NCI-H1417 (cell line): ENCODE measurements at places on chromosomes 3 and 15.
A peak's percentile ranks its signal among the peaks of the same experiment; 100 is the strongest.

- no peak for DNase-seq
These were observed 369.0 kb downstream of the ULK4 start for GRCh38 chr3:41592753-41593510.

GRCh38 chr3:190361791-190362190 is 26.2 kb upstream of the CLDN16 start:
- peak; percentile 8 for DNase-seq

GRCh38 chr15:57406062-57406772 is 29.9 kb downstream of the CGNL1 start:
- no peak for DNase-seq

DNA sequence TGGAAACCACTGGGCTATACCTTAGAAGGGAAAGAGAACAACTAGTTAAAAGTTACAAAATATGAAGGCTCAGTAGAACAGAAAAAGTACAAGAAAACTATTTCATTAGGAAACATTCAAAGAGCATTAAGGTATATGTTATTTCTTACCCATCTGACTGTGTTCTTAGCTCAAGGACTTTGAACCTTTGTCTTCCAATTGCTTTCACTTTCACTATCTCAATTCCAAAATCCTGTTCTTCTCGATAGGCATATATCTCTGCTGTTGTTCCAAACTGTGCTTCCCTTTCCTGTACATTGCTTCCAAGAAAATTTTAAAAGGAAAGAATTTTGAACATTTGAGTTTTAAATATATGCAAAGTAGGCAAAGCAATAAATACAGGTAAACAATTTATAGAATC is 6.9 kb downstream of the CRBN start:
- DNase-seq: no peak

DNA sequence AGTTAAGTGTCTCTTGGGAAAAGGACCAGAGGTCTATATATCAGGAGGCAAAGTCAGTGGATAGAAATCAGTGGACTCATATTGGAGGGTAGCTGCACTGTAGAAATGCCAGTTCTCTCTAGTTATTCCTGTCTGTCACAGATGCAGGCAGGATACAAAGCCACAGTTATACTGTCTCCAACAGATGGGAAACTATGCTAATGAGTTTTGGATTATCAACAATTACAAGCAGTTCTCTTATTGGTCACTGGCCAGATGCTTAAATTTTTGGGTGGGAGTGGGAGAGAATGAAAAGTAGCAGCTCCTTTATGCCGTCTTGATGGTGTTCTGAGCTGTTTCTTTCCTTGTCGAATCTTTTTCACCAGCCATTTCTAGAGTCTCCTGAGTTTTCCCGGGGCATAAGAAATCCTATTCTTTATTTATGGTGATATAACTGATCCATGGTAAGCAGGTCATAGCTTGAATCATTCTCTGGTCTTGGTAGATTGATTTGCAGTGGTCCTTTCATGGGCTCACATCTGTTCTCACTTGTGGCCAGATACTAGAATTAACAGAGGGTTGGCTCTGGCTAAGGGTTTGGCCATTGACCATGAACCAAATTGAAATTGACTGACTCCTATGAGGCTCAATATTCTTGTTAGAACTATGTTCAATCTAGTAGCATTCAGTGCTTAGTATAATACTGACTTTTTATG is 44.6 kb upstream of the RBMS3 start:
- no peak for DNase-seq
